Activated naive CD4-positive, alpha-beta T cell (primary cell): ENCODE measurements at places on chromosomes 7 and 10.

- DNase-seq: peak; percentile 34
These were observed at the start of gene AEBP1 for GRCh38 chr7:44103923-44104859. TSS of gene AEBP1 (plus strand) at chr7:44104345. CDS start at chr7:44104666, 321 bp downstream.

DNA sequence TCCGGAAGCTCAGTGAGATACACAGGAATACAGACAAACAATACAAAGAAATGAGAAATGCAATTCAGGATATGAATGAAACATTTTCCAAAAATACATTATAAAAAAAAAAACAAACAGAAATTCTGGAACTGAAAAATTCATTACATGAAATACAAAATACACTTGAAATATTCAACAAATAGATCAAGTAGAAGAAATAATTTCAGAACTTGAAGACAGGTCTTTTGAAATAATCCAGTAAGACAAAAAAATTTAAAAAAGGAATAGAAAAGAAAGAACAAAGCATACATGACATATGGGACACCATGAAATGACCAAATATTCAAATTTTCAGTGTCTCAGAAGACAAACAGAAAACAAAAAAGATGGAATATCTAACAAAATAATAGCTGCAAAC, 102.5 kb downstream of the ALOX5 start:
- no peak for DNase-seq

- DNase-seq: no peak
These were observed 187.5 kb upstream of the AOAH start for GRCh38 chr7:36911788-36912187.

- no peak for DNase-seq
These were observed 9.2 kb downstream of the EGFR start for GRCh38 chr7:55028011-55028410.

DNA sequence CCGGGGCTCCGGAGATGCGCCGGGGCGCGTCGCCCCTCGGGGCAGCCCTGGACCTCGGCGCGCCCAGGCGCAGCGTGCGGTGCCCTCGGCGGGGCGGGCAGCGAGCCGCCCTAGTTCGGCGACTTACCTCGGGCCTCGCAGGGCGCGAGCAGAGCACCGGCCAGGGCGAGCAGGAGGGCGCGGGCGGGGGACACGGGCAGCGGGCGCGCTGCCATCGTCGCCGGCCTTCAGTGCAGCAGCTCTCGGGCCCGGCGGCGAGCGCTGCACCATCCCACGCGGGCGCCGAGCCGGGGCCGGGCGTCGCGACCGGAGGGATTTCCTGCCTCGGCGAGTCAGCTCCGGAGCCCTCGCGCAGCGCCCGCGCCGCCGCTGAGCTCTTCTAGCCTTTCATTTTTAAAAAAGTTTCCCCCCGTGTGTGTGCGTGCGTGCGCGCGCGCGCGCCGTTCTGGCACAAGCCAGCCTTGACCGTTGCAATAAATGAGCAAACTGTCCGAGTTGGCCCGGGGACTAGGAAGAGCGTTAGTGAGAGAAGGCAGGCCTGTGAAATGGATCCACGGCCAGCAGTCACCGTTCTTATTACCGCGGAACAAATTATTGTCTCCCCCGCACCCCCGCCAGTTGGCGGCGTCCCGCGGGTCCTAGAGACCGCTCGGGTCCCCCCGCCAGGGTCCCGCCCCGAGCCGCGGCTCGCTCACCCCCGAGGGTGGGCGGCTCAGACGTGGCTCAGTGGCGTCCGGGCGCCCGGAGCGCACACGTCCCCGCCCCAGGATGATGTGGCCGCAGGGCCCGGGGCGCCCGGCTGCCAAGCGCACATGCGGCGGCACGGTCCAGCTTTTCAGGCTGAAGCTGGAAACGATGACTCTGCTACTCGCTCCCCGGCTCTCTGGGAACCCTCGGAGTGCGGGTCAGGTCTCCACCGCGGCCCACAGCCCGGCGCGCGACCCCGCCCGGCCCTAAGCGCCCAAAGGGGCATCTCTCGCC, at the start of gene ADAM12:
ADAM12 (minus strand) TSS at position 547 of the 981 bp plus-strand sequence; CDS start at position 215, 332 bp downstream.
- DNase-seq: no peak

- no peak for DNase-seq
These were observed 39.5 kb upstream of the INSIG1 start for GRCh38 chr7:155258226-155258560.

GRCh38 chr7:143265017-143265693, 1.9 kb downstream of the GSTK1 start:
- DNase-seq: no peak

GRCh38 chr7:2873686-2874551, 29.8 kb upstream of the GNA12 start:
- DNase-seq: no peak

DNA sequence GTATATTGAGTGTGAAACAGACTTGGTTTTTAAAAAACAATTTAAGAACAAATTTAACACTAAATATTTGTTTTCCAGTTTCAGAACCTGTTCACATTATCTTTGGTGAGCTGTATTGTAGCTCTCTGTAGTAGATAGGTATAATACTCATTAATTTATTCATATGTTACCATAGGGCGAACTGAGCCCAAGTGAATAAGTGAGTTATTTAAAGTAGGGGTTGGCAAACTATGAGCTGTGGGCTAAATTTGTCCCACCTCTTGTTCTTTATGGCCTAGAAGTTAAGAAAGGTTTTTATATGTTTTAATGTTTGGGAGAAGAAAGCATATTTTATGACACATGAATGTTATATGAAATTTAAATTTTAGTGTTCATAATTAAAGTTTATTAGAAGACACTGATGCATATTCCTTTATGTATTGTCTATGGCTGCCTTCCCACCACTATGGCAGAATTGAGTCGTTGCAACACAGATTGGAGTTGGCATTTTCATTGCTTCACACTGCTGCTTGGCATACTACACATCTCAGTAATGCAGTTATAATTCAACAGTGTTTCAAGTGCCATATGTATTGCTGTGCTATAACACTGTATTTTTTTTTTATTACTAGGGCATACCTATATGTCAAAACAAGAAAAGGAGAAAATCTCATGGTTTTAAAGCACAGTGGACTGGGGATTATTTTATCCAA, 146.5 kb downstream of the ADK start:
- DNase-seq: no peak
